Fibroblast of skin of right quadriceps (primary cell): ENCODE measurements at places on chromosomes 6 and 20.

DNA sequence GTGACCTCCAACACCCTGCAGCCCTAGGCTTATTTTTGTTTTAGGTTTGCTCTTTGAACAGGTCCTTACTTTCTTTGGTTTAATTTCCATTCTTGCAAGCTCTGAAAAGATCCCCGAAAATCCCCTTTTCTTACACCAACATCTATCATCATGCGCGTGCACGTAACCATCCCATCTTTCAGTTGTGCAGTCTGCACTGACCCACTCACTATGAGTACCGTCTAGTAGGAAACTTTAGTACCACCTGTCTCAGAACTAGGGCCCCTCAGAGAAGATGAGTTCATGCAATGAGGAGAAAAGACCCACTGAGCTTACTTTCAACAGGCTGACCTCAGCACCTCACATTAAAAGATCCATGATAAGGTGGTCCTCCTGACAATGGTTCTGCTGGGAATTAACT is 120.6 kb upstream of the AGPAT4 start:
- no peak for DNase-seq

- DNase-seq, result no peak
These were observed 36.1 kb downstream of the GMDS start for GRCh38 chr6:2209226-2209809.

DNA sequence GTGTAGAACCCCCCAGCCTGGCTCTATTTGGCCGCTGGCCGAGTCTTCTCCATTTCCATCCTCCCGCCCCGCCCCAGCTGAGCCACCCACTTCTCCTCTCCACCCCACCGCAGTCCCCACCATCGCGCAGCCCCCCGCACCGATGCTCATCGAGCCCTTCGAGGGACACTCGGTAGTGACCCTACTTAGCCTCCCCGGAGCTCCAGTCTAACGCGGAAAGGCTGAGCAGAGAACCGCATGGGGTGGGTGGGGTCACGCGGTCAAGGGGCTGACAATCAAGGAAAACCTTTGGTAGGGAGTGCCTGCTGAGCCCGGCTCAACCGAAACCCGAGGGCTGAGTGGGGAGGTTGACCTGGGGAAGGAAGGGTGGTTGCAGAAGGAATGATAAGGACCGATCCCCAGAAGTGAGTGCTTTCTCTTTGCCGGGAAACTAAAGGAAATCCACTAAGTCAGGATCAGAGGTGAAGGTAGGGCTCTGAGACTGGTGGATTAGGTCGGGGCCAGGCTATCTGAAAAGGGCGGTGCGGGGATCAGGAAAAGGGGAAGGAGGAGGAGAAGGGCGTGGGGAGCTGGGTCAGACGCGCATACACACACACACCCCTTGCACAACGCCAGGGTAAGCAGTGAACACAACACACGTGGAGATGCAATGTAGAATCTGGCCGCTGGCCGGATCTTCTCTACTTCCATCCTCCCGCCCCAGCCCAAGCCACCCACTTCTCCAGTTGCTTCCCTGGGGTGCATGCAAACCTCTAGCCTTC is 49.8 kb downstream of the CPXM1 start:
- peak; percentile 18 for DNase-seq

DNA sequence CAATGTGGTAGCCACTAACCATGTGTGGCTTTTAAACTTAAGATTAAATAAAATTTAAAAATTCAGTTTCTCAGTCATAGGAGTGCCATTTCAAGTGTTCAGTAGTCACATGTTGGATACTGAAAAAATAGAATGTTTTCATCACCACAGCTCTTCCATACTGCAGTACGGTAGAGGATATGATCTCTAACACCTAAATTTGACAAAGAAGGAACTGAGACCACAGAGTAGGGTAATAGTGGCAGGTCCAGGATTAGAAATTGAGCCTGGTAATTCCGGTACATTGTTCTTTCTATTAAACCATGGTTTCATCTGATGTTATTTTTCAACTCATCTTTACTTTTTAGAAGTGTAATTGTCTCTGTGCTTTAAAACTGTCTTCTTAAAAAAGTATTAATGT is 104.0 kb downstream of the CD2AP start:
- no peak for DNase-seq

DNA sequence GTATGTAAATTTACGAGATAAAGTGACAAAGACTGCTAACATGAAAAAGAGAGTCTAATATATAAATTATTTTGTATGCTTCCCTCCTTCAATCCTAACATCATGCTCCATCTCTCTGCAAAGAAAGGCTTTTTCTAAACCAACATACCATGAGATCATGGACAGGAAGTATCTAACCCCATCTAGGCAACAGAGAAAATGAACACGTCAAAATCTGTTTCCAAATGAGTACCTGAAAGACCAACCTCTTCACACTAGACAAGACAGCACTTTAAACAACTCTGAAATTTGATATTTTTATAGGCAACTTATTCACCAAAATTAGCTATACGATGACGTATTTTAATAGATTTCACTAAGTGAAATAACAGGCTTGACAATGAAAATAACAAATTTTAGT is 54.6 kb downstream of the MAN1A1 start:
- DNase-seq, result no peak

- DNase-seq, result no peak
These were observed 92.0 kb upstream of the SCP2D1 start for GRCh38 chr20:18721551-18722115.

DNA sequence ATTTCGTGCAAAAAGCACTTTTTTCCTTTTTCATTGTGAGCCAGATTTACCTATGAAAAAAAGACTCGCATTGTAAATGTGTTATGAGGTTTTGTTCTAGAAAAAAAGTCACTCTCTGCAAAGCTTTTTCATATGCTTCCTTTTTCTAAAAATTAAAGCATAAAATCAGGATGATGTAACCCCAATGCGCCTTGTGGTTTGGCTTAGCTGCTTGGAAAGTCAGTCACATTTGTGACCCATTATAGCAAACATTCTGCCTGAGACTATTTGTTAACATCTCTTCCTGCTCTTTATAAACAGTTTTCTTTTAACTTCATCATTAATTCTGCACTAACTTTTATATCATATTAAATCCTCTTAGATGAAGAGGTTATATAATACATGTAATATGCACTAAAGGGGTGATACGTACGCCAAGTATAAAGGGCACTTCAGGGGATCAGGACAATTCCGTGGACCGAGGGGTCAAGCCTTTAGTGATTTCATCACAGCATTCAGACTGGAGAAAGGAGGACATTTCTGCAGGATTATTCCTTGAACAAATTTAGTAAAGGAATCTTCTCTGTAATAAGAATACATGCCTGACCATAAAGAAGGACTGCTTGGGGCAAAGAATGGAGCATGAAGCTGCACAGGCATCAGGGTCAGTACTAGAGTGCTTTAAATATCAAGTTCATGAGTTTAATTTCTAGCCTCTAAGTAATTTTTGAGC is 48.1 kb upstream of the SMLR1 start:
- peak; percentile 88 for DNase-seq

GRCh38 chr20:25040438-25040831 is 17.5 kb downstream of the ACSS1 start:
- peak; percentile 48 for DNase-seq

- DNase-seq, result peak; percentile 82
These were observed 88.1 kb downstream of the MAP3K4 start for GRCh38 chr6:161079566-161080262.

DNA sequence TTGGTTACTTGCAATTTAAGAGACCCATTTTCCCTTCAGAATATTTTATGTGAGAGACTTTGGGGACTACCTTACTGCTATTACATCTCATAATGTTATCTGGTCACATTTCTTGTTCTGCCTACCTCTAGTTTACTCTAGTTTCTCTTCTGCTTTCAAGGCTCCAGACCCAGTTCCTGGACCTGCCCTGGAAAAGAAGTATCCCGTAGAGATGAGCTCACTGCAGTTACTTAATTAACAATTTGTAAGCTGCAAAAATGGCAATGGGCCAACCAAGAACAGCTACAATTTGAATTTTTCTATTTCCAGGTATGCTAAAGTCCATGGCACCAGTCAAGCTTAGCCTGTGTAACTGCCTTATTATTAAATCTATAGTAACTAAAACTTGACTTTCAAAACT is 25.0 kb downstream of the TAB2 start:
- no peak for DNase-seq
